Right ventricle myocardium inferior (tissue), 1 donor: ENCODE measurements at places on chromosomes 5 and 9. TPM values are rescaled to one million over a fixed set of nuclear protein-coding genes. Genes with fewer than 3 reads are reported as not detected.

The IRX1 gene
- total RNA-seq: 1.3 TPM

The TMC1 gene
- not detected for total RNA-seq

DNA sequence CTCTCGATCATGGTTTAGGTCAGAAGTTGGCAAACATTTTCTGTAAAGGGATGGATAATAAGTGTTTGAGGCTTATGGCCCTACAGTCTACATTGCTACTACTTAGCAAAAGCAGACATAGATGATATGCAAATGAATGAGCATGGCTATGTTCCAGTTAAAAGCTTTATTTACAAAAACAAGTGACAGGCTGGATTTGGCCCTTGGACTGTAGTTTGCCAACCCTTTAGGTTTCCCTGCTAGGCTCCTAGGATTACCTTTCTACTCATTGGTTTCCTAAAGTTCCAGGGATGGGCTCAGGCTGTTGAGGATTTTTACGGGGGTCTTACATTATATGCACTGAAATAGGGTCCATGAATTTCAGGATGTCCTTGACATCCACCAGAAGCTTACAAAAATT is 57.5 kb downstream of the GPR21 start:
- DNase-seq: no peak

The PAM gene
- 959 TPM for total RNA-seq
